ENCODE measurements at places on chromosomes 7 and 10.

- DNase-seq = no peak
These were observed 147.3 kb downstream of the NRCAM start for GRCh38 chr7:108308903-108309302.

DNA sequence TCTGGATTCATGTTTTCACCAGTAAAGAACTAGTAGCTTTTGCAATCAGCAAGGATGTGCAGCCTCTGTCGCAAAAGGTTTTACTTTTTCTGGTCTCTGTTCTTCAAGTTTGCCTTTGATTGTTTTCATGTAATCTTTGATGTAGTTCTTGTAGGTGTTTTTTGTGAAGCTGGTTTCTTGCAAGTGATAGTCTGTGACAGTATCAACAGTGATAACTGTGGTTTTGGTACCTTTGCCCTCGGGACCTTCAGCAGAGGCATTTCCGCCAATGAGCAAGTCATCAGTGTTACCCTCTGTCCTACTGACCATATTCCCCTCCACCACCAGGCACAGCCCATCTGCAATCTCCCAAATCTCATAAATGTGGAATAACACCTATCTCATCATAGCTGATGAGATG, 55.1 kb downstream of the IPMK start:
- DNase-seq = no peak

DNA sequence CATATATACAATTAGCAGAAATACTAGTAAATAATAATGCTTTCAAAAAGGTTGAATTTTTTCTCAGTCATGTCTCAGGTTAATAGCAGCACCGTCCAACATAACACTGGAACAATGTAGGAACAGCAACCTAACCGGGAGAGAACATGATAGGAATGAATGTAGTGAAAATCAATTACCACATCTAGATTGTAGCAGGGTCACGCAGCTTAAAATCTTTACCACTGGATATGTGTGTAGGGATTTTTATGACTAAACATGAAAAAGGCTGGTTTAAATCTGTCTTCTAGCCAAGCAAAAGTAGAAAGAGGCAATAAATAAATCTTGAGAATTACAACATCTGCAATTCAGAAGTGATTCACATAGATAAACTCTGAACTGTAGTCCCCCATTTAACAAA, 326.0 kb downstream of the DGKB start:
- no peak for DNase-seq

DNA sequence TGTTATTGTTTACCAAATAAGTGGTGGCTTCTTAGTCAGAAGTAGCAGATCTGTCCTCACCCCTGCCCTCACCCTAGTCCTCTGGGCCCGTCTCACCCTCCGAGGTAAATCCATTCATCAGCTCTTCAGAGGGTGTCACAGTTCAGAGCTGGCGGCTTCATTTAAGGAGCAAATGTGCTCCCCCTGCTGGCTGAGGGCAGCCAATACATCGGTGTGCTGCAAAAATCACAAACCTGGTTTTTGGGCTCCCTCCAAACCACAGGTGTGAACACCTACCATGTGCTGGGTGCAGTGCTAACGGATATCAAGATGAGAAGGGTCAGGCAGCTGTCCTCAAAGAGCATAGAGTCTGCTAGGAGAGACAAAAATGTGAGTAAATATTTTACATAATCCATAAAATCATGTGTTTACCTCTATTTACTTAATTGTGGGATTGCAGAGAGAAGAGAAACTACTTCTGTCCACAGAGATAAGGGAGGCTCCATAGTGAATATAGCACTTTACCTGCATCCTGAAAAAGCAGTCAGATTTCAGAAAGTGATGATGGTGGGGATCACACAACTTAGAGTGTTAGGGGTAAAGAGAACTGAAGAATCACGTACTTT, 15.5 kb upstream of the CRTAC1 start:
- DNase-seq = peak; percentile 86

GRCh38 chr7:155587486-155587885, 41.1 kb upstream of the CNPY1 start:
- DNase-seq = no peak

GRCh38 chr10:72855129-72855528, 38.4 kb upstream of the OIT3 start:
- no peak for DNase-seq

GRCh38 chr7:50221028-50221427, 83.5 kb upstream of the IKZF1 start:
- DNase-seq = no peak

DNA sequence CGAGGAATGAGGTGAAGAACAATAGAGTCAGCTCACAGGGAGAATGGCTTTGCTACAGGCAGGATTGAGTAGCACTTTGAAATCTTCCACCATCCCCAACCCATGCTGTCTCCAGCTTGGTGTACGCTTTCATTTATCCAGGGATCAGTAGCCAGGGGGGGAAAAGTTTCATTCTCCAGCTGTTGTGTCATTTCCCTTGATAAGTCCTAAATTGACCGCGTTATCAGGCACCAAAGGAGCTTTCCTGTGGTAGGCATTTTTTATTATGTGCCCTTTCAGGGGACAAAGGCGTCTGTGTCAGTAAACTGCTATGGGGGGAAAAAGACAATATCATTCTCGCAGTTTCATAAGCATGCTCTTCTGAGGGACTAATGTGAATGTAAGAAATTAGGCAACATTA, 106.6 kb upstream of the YAE1 start:
- DNase-seq = no peak

Measured in OCI-LY7 (cell line).